Activated CD4-positive, alpha-beta T cell treated with anti-CD3 and anti-CD28 coated beads, Interleukin-2, Interleukin-4, amounts not matched to agents 100 ng/mL and 50 ng/mL, durations not matched to agents 16 hours and 8 hours (primary cell): ENCODE measurements at places on chromosomes 5 and 9.
A peak's percentile ranks its signal among the peaks of the same experiment; 100 is the strongest.

GRCh38 chr9:116592970-116593369 is 94.1 kb upstream of the TRIM32 start:
- no peak for DNase-seq

DNA sequence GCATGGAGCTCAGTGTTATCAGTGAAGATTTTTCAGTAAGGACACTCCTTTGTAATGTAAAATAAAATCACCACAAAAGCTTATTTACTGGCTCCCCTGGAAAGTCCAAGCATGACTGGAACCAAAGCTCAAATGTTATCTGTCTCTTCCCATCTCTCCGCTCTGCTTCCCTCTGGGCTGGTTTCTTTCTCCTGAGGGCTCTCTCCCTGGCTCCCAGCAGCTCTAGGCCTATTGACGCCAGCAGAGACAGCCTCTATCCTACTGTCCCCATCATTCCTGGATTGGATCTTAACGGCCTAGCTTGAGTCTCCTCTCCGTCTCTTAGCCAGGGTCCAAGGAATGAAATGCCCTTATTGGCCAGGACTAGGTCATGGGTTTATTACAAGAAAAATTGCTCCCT is 86.1 kb downstream of the TMEM167A start:
- no peak for DNase-seq

DNA sequence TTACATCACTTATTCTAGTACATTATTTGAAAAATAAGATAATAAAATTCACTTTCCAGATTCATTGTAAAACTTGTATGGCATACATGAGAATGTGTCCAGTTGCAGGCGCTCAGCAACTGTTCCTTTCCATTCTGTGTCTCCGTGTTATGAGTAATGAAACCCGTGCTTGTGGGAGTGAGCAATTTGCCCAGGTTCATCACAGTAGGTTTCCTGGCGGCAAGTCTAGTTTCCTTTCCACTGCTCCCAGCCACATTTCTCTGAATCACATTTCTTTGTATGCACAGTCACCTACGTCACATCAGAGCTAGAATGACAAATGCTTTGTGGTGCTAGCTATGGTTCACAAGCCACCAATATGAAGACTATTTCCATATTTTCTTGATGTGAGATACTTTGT is 39.9 kb downstream of the MOCS2 start:
- DNase-seq: peak; percentile 94

- no peak for DNase-seq
Observed at GRCh38 chr9:115469841-115470240, 351.9 kb upstream of the TNC start.

GRCh38 chr5:123176224-123176937 is 87.3 kb downstream of the PRDM6 start:
- no peak for DNase-seq

DNA sequence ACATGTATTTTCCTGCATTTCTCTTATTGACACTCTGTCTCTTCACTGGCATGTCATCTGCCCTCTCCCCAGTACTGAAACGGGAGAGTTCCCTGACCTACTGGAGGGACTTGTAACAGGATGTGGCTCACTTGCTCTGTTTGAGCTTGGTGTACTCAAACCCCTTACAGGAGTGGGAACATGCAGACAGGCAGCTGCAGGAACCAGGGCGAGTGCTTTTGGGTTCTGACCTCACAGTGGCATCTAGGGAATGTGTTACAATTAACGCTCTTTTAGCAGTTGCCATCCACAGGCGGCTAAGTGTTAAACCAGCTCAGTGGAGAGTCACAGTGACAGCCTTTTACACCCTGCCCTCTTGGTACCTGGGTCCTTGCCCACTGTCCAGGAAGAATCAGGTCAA is 300.3 kb upstream of the GRAMD2B start:
- DNase-seq: no peak

DNA sequence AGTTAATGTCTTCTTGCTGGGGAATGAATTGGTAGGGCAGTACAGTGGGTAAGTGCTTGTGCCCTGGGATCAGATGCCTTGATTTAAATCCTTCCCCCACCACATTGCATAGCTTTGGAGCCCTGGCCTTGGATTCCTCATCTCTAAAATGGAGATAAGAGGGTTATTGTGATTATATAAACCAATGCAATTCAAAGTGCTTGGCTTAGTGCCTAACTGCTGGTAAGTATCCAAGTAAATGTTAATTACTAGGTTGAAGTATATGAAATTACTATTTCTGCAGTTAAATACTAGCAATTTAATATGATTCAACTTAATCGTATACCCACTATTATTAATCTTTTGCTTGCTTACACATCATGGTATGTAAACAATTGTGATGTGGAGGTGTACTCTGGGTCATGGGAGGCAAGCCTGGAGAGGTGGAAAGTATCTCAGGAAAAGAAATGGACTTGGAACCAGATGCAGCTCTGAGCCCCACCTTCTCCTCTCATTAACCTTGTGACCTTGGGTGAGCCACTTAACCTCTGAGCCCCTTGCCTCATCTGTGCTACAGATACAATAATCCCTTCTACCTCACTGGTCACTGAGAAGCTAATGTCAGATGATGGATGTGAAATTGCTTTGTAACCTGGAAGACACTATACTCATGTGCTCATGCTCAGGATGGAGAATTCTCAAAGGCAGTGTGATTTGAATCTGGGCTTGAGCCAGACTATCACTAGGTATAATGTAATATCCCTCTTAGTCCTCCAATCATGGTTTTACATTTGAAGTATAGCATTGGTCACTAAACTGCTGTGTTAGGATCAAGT is 23.8 kb downstream of the NEUROG1 start:
- no peak for DNase-seq

DNA sequence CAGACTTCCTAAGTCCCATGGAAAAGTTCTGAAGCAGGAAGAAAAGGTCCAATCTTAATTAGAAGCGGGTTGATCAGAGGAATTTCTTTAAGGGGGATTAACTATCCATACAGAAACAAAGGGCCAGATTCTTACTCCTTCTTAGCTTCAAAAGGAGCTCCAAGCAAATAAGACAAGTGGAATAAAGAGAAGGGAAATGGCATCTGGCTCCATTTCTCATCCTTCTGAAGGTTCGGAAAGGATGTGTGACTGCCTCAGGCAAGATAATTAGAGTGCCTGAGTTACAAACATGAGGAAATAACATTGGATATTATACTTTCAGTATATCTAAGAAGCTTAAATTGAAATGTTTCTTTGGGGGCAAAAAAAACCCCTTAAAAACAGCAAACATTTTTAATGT is 88.1 kb upstream of the ADAMTS19 start:
- DNase-seq: no peak

- DNase-seq: no peak
Observed at GRCh38 chr5:35240892-35241291, 10.6 kb upstream of the PRLR start.

DNA sequence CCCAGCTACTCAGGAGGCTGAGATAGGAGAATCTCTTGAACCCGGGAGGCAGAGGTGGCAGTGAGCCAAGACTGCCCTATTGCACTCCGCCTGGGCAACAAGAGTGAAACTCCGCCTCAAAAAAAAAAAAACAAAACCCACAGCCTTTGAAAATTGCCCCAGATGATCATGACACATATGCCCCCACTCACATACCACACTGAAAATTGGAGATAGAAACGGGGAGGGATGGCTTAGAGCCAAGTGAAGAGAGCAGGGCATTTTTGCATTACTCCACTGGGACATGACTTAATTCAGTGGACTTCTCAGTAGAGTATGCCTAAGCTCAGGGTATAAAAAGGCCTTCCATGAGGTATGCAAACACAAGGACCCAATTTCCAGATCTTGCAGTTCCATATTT is 309.3 kb downstream of the BNC2 start:
- no peak for DNase-seq

DNA sequence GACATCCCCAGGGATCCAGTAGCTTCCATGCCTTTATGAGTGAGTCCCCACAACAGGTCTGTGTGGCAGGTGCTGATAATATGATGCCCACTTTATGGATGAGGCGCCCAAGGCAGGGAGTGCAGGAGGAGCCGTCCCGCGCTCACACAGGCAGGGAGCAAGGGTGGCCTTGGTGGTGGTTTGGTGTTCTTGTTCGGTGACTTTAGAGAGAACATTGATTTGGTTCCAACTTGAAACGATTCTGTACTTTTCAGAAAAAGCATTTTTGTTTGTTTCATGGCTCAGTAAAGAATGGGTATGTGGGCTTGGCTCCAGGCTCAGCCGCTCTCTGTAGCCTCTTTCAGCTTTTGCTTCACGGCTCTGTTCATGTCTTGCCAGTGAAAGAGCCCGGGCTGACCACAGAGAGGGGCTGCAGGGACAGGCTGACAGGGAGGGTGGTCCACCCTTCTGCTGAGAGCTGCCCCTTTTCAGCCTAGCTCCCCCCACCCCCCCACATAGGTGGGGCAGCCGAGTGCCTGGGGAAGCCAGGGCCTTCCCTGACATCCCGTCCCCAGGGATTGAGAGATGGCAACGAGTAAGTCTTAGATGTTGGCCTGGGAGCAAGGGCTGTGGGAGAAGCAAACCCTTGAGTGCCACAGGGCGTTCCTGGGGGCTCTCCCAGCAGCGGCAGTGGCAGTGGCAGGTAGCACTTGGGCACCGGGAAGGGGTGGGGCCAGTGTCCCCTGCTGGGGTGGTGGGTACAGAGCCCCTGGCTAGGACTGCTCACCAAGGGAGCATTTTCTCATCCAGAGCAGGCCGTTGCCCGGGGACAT is 28.0 kb downstream of the NCS1 start:
- no peak for DNase-seq

DNA sequence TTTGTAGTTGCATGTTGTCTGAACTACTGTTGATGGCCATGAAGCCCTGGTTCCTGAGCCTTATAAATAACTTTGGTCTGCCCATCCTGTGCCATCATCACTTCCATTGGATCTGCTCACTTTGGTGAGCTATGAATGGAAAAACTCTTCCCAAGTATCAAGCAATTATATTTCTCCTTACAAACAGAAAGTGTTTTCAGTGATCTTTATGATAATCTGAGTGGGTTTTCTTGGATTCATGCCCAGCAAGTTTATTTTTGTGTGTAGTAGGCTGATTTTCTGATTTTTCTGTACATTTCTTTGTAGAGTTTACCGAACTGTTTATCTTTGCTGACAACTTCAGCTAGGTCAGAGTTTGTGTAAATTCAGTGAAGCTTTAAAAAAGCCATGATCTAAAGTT is 31.0 kb downstream of the CAMK4 start:
- no peak for DNase-seq

DNA sequence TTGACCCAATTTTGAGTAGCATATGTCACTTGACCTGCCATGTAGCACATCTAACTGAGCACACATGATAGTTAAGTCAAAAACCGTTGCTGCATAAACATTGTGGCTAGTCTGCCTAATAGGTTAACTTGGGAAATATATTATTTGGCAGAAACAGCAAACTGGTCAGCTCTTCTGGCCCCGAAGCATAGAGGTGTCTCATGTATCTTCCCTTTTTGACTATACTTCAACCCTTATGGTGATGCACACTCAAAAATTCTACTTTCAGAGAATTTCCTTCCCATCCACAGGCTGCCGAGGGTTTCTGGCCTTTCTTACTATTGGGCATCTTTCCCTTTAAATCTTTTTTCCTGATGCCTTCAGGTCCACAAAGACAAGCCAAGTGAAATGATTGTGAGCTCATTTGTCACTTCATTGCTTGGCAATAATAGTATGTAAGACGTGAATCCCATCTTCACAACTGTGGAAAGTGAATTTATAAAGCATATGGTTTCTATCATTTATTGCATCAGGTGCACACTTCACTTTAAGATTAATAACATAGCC is 41.2 kb downstream of the MOCS2 start:
- DNase-seq: no peak

DNA sequence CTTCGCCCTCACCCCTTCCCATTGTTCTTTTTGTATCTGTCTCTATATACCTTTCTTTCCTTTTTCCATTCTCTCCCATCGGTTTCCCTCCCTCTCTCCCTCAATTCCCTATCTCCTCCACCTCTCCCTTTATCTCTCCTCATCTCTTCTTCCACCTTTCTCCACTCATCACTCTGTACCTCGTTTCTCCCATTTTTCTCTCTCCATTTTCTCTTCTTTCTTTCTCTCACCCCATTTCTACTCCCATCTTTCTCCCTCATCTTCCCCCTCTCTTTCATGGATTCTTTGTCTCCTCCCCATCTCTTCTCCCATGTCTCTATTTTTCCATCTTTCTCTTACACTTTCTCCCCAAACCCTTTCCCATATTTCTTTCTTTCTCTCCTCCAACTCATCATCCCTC is 385.9 kb upstream of the CLINT1 start:
- no peak for DNase-seq

DNA sequence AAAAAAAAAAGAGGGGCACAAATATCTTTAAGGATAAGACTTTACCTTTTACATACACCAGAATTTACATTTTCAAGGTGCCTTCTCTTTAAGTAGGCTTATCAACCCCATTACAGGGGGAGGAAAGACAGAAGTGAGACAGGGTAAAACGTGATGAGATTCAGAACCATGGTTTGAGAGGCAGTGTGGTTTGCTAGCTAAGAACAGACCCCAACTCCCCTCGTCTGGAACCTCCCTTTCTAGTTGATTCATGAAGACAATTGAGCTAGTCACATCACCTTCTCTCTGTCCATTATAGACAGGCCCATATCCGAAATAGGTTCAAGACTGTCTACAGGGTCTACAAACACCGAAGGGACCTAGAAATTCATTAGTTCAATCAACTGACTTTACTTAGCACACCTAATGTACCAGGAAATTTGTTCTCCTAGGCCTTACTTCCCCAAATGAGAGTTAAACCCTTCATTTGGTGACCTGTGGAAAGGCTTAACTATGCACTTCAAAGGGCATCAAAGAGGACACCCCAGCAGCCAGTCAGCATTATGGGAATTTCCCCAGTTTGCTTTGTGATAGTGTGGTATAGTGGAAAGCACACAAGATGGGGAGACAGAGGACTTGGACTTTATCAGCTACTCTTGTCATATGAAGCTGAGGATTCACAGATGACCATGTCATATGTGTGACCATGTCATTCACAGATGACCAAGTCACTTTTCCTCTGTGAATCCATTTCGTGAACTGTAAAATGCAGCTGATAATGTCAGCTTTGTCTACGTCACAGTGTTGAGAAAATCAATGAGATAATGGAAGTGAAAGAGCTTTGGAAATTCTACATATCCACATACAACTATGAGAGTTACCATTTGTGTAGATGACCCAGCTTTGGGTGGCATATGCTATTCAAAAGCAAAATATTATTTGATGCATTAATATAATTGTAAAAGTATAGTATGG is 40.2 kb upstream of the CYFIP2 start:
- DNase-seq: no peak

DNA sequence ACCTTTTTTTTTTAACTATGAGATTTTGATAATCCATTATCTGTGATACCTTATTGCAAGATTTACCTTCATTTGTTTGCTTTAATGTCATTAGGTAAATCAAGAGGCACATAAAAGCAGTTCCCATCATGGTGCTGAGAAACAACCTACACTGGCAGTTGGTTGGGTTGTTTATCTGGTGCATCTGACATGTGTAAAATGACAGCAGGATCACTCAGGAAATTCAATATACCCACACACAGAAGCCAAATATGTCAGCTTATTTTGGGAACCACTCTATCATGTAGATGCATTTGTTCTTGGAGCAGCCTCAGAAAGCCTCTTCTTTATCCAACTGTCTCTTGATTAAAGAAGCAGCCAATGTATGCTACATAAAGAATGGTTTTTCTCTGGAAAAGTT is 7.8 kb upstream of the CCDC192 start:
- DNase-seq: no peak
